ENCODE measurements at places on chromosomes 2 and 18.
A peak's percentile ranks its signal among the peaks of the same experiment; 100 is the strongest.

- DNase-seq = peak; percentile 64
These were observed 36.5 kb downstream of the MRPL44 start for GRCh38 chr2:223993634-223994232.

- no peak for DNase-seq
These were observed 166.1 kb downstream of the LAMA1 start for GRCh38 chr18:6951336-6952090.

DNA sequence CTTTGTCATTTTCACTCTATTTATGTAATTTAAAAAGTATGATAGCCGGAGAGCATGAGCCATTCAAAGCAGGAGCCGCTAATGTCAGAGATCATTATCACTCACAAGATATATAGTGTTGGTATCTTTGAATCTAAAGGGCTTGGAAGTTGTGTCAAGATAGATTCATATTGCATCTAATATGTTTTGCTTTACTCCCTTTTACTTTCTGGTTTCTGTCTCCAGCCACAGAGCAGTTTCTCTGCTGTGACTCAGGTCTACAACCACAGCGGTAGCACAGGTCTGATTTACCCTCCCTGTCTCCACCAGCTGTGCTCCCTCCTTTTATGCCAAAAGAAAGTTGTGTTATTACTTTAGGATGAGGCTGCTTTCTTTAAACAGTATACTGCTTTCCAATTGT lies 424.0 kb downstream of the ARHGAP15 start:
- no peak for DNase-seq

DNA sequence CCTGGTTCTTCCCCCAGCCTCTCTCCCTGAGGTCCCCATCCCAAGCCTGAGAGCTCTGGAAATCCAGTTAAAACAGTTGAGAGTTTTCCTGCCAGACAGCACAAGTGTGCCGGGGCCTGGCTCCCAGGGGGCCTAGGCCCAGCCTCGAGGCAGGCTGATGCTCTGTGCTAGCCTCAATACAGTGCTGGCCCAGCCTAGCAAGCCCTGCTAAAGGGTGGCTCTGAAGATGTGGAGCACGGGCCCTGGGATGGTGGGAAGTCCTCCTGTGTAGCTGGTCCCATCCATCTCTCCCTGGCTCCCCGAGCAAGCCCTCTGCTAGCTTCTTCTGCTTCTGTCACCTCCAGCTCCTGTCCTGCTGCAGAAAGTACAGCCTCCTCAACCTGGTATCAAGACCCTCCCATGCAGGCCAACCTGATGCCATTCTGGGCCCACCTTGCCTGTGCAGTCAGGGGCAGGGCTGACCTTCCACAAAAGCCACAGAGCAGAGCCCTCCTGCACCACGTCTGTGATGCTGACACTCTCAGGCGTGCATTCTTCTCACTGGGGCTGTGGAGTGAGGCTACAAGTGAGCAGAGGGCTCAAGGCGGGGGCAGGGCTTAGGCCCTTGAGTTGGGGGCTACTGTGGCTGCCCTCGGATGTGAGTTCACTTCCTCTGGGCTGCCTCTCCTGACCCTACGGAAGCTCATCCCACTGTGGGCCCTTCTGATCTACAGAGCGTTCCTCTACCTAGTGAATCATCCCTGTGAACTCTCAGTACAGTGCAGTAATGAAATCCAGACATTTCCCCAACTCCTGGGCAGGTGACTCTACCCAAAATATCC lies 60.1 kb upstream of the LAPTM4A start:
- DNase-seq = no peak

DNA sequence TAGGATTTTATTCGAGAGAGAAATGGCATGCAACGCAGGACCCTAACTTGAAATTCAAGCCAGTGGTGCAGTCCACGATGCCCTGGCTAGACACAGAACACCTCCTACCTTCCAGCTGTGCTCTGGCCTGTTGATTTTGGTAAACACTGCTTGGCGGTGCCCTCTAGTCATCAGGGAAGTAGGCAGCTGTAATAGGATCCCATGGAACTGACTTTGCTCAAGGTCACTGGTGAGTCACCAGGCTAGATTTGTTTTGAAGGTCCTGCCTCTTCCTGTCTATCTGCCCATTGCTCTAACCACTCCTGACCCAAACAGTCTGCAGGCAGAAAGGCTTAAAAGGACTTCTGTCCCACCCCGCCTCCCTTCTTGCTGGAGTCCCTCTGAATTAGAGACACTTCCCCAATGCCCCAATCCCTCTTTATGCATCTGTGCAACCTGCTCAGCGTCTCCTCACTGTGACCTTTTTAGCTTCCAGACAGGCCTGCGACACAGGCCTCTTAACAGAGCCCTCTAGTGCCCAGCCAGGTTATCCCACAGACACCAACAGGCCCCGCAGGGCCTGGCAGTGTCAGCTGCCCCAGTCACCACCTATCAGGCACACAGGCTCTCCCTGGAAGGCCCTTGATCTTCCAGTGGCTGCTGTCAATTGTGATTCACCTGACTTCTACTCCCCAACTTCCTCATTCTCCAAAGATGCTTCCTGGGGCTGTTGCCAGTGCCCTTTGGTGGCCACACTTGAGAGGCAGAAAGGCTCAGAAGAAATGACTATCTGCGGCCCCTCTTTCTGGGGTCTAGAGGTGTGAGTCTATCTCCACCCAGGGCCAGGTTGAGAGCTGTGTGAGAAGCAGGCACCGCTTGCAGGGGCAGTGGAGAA lies 5.2 kb downstream of the TMEM127 start:
- no peak for DNase-seq

GRCh38 chr2:8159966-8160603 lies 521.8 kb upstream of the ID2 start:
- no peak for DNase-seq

Measured in CD8-positive, alpha-beta T cell (primary cell).